Endodermal cell (in vitro differentiated cells): ENCODE measurements at places on chromosomes 1 and 21. TPM values are rescaled to one million over a fixed set of nuclear protein-coding genes. Genes with fewer than 3 reads are reported as not detected.

DNA sequence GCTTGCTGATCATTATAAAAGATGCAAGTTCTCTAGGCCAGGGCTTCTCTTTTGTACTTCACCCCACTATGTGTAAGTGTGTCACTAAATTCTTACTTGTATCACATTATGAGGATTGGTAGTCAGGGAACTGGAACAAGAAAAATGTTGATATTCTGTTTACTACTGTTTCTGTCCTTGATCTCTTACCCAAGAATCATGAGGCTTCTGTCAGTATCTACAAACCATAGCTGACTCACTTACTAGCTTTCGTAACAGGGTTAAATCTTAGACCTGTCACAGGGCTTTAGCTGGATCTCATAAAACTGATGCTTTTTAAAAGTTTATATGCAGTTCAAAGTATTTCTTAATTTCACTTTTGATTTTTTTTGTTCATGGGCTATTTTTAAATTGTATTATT, 681.2 kb downstream of the PLPP3 start:
- DNase-seq: no peak

GRCh38 chr1:197388801-197389200, 120.7 kb downstream of the CRB1 start:
- no peak for DNase-seq

DNA sequence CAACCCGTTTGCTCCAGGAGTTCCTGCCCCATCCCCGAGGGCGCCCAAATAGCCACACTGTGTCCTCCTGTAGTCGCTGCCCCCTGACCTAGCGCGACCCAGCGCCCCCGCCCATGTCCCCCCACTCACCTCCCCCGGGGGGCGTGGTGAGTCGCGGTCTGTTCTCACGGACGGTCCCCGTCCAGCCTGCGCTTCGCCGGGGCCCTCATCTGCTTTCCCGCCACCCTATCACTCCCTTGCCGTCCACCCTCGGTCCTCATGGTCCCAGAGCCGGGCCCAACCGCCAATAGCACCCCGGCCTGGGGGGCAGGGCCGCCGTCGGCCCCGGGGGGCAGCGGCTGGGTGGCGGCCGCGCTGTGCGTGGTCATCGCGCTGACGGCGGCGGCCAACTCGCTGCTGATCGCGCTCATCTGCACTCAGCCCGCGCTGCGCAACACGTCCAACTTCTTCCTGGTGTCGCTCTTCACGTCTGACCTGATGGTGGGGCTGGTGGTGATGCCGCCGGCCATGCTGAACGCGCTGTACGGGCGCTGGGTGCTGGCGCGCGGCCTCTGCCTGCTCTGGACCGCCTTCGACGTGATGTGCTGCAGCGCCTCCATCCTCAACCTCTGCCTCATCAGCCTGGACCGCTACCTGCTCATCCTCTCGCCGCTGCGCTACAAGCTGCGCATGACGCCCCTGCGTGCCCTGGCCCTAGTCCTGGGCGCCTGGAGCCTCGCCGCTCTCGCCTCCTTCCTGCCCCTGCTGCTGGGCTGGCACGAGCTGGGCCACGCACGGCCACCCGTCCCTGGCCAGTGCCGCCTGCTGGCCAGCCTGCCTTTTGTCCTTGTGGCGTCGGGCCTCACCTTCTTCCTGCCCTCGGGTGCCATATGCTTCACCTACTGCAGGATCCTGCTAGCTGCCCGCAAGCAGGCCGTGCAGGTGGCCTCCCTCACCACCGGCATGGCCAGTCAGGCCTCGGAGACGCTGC, 1.1 kb downstream of the HTR6 start:
- peak; percentile 84 for DNase-seq

GRCh38 chr1:90973897-90974798, 47.7 kb downstream of the ZNF644 start:
- no peak for DNase-seq

DNA sequence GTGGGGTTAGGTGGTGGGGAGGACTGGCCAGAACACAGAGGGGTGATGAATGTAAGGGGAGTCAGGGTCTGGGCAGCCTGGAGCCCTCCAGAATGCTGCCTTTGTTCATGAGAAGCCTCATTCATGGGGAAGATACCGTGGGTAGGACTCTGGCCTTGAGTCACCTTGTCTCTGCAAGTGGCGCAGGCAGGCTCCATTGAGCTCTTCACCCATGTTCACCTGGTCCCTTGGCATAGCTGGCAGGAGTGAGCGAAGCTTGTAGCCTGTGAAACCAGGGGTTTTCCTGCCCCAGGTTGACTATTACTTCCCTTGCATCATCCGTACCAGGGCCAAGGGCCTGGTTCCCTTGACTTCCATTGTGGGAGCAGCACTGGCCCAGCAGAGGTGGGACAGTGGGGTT, 25.8 kb downstream of the SOX13 start:
- DNase-seq: no peak

- no peak for DNase-seq
Measured at GRCh38 chr1:221717485-221717853, 24.4 kb downstream of the DUSP10 start.

DNA sequence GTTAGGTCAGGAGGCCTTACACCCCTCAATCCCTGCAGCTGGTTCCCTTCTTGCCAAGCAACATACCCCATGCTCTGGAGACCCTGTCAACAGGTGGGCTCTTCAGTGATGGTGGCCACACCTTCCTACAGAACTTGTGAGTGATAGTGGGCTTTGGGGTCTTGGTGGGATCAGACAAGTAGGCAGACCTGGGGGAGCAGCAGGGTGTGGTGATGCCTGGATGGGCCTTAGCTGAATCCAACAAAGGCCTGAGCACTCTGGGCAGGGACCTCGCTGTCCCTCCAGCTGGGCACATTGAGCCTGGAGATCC, 14.9 kb downstream of the FAAH start:
- DNase-seq: no peak

- DNase-seq: peak; percentile 33
Measured at GRCh38 chr21:46211786-46212720, 16.5 kb downstream of the LSS start.

DNA sequence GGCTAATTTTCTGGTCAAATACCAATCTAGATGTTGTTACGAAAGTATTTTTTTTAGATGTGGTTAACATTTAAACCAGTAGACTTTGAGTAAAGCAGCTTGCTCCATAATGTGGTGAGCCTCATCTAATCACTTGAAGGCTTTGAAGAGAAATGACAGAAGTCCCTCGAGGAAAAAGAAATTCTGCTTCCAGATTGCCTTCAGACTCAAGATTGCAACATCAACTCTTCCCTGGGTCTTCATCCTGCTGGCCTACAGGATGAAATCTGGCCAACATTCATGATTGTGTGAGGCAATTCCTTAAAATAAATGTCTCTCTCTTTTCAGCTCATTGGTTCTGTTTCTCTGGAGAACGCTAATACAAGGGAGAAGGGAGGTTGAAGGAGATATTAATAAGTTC, 32.5 kb upstream of the SSX2IP start:
- DNase-seq: no peak

- no peak for DNase-seq
Measured at GRCh38 chr1:153057375-153057774, at the start of gene SPRR2A. Gene SPRR2A, minus strand, starts transcription at chr1:153057512. Its CDS starts 777 bp downstream, at chr1:153056735.

- DNase-seq: no peak
Measured at GRCh38 chr1:147717706-147718097, 42.7 kb downstream of the GJA5 start.

DNA sequence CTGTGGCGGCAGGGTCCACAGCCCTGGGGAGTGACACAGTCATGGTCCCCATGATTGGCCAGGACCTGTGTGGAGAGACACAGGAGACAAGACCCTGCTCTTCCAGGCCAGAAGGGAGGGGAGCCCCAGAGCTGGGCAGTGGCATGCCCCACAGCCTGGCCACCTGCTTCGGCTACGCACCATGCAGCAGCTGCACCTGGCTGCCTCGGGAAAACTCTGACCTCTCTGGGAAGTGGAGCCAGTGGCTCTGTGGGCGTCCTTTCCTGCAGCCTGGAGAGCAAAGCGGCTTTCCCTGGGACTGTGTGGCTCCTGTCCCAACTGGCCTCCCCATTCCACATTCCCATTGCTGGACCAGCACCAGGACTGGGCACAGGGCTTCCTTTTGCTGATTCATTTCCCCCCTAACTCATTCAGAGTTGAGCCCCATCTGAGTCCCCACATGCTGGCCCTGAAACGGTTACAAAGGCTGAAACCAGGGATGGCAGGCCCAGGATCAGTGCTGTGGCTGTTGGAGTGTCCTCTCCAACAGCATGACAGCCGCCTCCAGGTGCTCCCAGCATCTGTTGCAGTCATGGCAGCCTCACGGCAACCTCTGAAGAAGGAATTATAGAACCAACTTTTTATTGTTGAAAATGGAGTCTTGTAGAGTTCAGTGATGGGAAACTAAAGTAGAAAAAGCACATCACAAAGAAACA, 15.0 kb downstream of the OXCT2 start:
- DNase-seq: no peak

DNA sequence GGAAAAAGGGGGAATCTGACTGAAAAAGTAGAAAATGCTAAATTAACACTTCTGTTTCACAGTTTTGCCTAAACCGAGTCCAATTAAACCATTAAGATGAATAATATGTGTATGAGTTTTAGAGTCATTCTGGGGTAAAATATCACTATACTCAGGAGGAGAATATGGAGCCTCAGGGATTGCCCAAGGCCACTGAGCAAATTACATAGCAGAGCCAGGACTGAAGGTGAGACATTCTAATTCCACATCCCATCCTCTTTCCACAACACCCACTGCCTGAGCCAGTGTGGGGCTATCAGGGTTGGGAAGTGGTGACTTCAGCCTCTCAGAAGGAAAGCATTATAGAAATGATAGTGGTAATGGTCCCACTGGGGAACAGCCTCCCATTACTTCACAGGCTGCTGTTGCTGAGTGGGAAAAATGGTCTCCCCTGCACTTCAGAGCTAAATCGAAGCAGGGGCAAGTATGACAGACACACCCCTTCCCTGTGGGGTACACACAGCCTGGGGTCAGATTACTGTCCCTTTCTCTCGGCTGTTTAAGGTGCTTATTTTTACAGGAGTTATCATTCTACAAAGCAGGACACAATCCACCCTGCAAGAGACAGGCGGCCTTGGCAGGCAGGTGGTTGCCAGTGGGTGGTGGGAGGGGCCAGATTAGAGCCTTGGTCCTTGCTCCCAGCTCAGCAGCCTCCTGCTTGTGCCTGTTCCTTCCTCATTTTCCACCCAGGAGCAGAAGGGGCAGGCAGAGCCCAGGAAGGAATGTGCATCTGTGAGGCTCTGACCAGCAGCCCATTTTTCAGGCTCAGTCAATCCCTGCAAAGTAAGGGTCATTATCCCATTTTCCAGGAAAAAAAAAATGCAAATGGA, 9.5 kb upstream of the BCAR3 start:
- DNase-seq: peak; percentile 64

DNA sequence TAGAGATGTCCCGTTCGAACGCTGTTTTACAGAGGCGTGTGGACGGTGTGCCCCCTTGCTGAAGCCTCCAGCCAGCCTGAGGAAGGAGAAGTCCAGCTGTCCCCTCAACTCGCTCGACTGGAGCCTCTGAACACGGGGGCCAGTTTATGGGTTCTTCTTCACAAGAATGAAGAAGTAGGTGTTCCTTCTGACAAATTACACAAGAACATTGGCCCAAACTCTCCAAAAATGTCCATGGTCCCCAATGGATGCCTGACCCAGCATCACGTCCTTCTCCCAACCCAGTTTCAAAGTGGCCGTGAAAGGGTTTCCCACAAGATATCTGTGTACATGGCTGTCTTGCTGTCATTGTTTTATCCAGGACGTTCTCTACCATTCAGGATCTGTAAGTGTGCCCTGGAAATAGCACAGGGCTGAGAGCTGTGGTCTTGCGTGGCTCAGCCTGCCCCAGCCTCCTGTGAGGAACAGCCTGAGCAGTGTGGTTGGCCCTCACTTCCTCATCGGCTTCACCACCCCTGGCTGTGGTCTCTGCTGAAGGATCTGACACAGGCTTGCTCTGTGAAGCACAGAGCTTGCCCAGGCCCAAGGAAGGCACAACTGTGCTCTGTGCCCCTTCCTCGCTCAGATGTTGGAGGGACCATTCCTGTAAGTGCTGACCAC, 1.0 kb upstream of the S100B start:
- peak; percentile 28 for DNase-seq

GRCh38 chr1:115565353-115565752, 76.4 kb upstream of the VANGL1 start:
- DNase-seq: no peak

DNA sequence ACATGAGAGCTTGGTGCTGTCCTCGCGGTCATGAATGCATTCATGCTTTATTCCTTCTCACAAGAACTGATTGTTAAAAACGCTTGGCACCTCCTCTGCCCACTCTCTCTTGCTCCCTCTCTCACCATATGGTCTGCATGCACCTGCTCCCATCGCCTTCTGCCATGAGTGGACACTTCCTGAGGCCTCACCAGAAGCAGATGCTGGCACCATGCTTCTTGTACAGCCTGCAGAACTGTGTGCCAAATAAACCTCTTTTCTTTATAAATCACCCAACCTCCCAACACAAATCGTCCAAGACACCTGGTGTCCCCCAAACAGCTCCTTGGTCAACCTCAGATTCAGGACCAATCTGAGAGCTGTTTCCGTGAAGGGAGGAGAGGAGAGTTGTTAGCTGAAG, 43.3 kb upstream of the PCBP3 start:
- no peak for DNase-seq

GRCh38 chr1:66372522-66373101, 161.3 kb upstream of the SGIP1 start:
- no peak for DNase-seq

GRCh38 chr1:211991695-211992094, 43.7 kb downstream of the INTS7 start:
- DNase-seq: no peak

- DNase-seq: no peak
Measured at GRCh38 chr1:109258481-109259466, 9.4 kb downstream of the CELSR2 start.

DNA sequence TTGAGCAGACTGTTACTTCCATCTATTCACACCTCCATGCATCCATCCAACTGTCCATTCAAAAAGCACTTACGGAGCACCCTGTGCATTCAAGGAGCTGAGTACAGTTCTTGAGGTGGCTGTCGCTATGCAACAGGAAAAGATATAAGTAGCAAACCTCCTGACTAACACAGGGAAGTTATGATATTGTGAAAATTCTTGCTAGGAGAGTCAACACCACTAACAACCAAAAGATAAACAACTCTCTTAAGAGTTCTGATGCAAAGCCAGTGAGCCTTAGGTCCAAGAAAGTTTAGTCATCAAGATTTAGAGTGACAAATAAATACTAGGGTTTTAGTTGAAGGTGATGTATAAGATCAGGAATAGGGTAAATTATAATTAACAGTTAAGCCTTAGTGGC, 44.5 kb upstream of the TRIM45 start:
- DNase-seq: no peak

KIAA0040 gene
- 5.0 to 17.0 TPM (median 12.9 TPM) in 3 replicates for total RNA-seq

CD2 gene
- total RNA-seq: not detected in 3 replicates

FCRLA gene
- not detected in 3 replicates for total RNA-seq

PTPN7 gene
- 0.23 TPM in 1 of 2 replicates, not detected in the other for total RNA-seq

STIL gene
- total RNA-seq: 32.0 and 39.3 TPM in 2 replicates

RRAGC gene
- 30.8 to 37.7 TPM (median 33.2 TPM) in 3 replicates for total RNA-seq

FCER1A gene
- total RNA-seq: not detected in 3 replicates

EFNA1 gene
- total RNA-seq: 3.3 and 3.6 TPM in 2 replicates

SPRR2B gene
- total RNA-seq: not detected in 3 replicates
